NCI-H2029 (cell line): ENCODE measurements at places on chromosomes 2 and 18.

DNA sequence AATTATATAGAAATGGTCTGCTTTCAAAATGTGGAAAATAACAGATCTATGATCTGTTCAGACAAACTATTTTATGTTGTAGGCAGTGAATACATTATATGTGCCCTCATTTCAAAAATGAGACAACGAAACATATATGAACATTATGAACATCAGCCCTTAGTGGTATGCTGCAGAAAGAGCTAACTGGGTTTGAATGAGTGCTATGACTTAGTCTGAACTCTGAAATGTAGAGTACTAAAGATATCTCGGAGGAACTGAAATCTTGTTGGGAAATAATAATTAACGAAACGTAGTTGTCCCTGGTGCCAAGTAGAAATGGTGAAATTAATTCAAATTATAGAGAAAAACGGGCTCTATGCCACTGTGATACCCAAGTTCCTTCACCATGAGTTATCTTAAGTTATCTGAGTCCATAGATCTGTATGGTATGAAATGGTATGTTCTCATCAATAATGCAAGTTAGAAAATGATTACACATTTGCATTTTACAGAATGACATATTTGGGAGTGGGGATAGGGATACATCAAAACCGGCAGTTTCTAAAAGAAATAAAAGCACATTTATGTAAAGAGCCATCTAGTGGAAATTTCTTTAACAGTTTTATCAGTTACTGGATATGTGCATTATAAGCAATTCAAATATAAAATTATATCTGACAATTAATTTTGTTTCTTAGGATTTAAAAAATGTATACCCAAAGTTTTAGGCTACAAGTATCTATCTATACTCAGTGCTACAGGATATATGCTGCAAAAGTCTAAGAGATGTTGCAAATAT lies 26.7 kb downstream of the STARD6 start:
- DNase-seq: no peak

DNA sequence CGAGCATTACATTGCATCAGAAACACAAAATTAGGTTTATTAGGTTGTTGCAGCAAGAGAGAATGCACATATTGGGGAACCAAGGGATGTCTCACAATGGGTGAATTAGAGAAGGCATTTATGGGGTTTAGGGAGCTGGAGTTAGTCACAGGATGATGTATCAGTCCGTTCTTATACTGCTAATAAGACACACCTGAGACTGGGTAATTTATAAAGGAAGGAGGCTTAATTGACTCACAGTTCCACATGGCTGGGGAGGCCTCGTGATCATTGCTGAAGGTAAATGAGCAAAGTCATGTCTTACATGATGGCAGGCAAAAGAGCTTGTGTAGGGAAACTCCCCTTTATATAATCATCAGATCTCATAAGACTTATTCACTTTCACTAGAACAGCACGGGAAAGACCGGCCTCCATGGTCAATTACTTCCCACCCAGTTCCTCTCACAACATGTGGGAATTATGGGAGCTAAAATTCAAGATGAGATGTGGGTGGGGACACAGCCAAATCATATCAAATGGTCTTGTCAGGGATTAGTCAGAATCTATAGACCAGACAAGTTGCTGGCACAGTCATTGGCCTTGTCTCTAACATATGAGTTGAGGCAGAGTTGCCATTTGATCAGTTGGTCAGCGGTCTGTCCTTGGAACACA lies 61.9 kb upstream of the RBMS1 start:
- no peak for DNase-seq

DNA sequence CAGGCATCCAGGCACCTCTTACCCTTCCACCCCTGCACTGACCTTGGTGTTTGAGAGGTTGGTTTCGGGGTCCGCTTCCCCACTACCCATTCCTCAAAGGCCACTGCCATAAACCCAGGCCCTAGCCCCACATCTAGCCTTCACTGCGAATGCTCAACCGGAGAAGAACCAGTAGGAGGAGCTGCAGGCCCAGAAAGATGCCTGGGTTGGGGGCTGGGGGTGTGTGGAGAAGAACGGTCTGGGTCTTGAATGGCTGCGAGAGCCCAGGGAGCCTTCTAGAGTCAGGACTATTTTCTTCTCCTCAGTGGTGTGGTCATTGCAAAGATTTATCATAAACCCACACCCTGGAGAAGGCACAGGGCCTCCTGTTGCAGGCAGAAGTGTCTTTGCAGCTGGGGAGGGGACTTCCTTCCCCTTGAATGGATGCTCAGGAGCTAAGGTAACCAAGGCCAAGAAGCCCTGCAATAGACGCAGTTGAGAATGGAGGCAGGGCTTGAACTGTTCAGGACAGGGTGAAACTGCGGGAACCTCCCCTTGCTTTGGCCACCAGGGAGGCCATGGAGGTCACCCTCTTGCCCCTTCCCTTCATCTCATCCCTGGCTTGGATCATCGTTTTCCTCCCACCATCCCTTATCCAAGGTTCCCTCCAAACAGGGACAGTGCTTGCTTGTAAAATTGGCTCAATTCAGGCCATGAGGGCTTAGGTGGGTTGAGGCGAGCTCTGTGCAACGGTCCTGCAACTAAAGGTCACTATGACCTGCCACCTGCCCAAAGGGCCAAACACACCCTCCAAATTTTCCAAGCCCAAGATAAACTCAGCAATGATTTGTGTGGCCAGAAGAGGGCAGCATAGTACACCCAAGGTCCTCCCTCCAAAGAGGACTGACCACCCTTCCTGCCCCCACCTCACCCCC lies 20.9 kb downstream of the THNSL2 start:
- no peak for DNase-seq

GRCh38 chr2:6771634-6772611 lies 93.8 kb downstream of the CMPK2 start:
- DNase-seq: no peak

DNA sequence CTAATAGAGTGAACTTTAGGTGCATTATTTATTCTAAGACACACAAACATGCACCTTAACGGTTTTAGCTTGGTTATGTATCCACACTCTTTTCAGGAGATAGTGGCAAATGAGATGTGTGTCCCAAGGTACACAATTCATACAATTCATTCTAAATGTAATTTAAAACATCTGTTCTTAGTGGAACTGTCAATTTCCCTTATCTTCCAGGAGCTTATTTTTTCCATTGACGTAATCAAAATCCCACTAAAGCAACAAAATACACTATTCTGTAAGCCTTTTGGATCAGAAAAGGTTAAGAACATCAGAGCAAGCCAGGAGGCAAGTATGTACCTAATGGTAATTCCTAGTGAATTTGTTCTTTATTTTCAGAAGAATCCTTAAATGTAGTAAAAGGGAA lies 19.8 kb downstream of the EIF2AK3 start:
- no peak for DNase-seq
